Stimulated activated naive CD8-positive, alpha-beta T cell treated with anti-CD3 and anti-CD28 coated beads, Interleukin-15, Interleukin-2, amounts not matched to agents 100 U/mL and 50 U/mL, for 24 hours (primary cell): ENCODE measurements at places on chromosomes 5 and 9.

- no peak for DNase-seq
Measured at GRCh38 chr5:156981481-156981880, 18.5 kb upstream of the TIMD4 start.

- no peak for DNase-seq
Measured at GRCh38 chr5:79133121-79133656, 21.6 kb downstream of the BHMT start.

GRCh38 chr9:124164811-124165210, 92.9 kb upstream of the NEK6 start:
- DNase-seq: no peak

GRCh38 chr9:20144197-20144596, 355.4 kb upstream of the SLC24A2 start:
- no peak for DNase-seq

DNA sequence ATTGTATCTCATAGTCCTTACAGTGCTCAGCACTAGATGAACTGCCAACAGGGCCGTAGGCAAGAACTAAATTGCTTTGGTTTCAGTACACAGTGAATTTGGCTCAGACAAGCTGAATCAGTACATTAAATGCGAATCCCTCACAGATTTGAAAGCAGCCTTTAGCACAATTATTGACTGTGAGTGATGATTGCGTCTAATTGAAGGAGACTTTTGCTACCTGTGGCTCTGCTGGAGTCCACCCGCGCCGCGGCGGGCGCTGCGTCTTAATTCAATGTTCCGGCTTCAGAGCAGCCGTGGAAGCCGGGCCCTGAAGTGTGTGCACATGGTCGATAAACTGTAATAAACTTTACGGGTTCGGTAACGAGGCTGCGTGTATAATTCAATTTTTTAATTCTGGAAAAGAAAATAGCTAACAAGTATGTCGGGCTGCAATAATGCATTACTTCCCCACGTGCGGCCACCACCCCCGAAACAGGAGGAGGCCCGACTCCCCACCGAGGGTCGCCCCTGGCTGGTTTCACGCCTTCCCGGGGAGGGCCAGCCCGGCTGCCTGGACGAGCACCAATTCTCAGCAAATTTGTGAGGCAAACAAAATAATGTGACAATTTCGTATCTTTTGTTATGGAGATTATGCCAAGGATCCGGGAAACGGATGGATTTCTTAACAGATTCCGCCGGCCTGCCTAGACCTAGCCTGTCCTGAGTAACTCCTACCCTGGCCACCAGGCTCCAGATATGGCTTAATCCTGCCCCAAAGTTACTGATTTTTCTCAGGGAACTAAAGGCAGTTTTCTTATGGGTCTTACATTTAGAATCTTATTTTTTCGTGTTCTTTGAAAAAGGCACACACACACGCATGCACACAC, 269.4 kb upstream of the IRX1 start:
- no peak for DNase-seq

DNA sequence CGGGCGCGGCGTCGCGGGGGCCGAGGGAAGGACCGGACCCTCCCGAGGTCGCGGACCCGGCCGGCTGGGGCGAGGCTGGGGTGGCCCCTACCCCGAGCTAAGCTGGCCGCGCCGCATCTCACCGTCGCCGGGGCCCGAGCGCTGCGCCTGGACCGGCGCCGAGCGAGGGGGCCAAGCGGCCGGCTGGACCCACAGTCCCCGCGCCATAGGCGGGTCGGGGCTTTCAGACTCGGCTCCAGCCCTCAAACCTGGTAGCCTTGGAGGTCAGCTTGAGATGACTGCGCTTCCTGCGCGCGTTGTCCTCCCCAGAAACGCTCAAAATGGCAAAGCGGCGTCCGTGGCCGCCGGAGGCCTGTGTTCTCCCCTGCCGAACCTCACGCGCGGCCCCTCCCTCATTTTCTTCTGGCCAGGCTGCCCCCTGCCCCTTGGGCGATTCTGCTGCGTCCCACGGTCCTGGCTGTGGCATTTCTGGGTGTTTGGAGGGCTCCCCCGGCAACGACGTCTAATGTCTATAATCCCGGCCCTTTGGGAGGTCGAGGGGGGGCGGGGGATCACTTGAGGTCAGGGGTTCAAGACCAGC, 8.7 kb upstream of the GRIN1 start:
- DNase-seq: no peak

- DNase-seq: no peak
Measured at GRCh38 chr5:11719888-11720481, 184.3 kb downstream of the CTNND2 start.
